ENCODE measurements at places on chromosomes 1 and 21. TPM values are rescaled to one million over a fixed set of nuclear protein-coding genes. Genes with fewer than 3 reads are reported as not detected.

GRCh38 chr1:68346188-68346808 is 103.5 kb downstream of the RPE65 start:
- DNase-seq: peak; percentile 6

GRCh38 chr1:109895720-109896504 is 14.7 kb upstream of the CSF1 start:
- peak; percentile 21 for DNase-seq

The FALEC gene
- total RNA-seq: not detected

DNA sequence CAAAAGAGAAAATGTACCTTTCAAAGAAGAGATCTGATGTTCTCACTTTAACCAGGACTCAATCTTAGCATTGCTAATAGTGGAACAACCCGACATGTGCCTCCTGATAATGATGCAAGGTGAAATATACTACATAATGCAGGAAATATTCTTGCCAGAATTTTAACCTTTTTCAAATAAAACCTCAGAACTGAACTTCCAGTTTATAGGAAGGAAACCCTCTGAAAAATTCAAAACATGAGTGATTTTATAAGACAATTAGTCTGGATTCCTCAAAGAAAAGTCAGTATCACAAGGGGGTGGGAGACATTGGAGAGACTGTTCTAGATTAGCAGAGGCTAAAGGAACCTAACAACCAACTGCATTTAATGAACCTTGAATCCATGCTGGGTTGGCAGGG is 18.1 kb downstream of the AHCYL1 start:
- no peak for DNase-seq

- no peak for DNase-seq
These were observed 58.6 kb downstream of the IL23R start for GRCh38 chr1:67224856-67225255.

The RNU1-4 gene
- total RNA-seq: not detected

The ADGRL4 gene
- total RNA-seq: not detected

GRCh38 chr1:158099185-158099584 is 81.5 kb upstream of the CD1D start:
- no peak for DNase-seq

The RNF115 gene
- total RNA-seq: 13.1 TPM

The INKA2 gene
- not detected for total RNA-seq

- DNase-seq: no peak
These were observed 74.4 kb downstream of the HMCN1 start for GRCh38 chr1:185808631-185809030.

DNA sequence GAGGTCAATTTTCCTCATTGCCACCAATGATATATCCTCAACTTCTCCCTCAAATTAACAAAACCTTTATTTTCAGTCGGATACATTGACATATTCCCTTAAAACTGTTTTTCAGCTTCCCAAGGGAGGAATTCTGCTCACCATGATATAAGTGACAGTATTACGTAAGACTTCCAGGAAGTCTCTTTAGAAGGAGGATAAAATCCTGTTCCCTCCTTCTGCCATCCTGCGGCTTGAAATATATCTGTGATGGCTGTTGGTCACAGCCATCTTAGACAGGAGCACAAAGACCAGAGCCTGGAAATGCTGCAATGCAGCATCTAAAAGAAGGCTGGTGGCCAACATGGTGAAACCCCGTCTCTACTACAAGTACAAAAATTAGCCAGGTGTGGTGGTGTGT is 270.4 kb downstream of the GPATCH2 start:
- DNase-seq: no peak

DNA sequence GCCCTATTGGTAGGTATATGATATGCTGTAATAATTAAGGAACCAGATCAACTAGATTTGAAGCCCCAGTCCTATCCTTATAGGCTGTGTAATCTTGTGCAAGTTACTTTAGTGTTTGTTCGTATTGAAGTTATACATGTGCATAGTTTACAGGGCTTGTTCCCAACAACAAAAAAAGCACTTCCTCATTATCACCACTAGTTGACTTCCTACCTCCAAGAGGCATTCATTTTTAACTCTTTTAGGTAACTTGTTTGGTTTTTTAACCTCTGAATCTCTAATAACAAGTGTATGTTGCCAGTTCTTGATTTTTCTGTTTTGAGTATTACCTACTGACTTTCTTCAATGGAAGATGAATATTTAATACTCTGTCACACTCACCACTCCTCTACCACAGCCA is 71.9 kb downstream of the ST3GAL3 start:
- DNase-seq: no peak

DNA sequence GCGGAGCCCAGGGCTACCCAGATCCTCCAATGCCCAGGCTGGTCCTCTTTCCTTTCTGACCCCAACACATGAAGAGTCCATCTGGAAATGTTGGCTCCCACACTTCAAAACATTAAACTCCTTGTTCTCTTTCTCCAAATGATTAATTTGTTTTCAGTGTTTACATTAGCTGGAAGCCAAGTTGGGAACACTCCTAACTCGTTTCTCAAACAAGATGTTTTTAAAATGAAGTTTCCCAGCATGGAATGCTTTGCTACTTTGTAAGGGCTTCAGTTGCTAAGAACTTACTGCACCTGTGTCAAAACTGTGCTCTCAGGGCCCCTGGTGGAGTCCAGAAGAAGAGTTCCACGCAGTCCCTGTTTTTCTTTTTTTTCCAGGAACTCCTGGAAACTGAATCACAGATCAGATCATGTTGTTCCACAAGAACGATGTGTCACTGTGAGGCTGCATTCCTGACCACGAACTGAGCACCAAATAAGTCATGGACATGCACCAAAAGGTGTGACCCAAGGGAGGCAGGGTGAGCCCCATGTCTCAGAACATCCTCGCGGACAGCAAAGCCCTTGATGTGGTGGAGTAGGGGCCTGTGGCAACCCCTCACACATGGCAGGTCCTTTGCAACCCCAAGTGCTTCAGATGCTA is 257.3 kb downstream of the KCNJ6 start:
- peak; percentile 96 for DNase-seq

The NOS1AP gene
- total RNA-seq: not detected

- DNase-seq: no peak
These were observed 106.7 kb upstream of the SLC5A9 start for GRCh38 chr1:48115835-48116234.

The BTG2 gene
- total RNA-seq: 16.1 TPM

DNA sequence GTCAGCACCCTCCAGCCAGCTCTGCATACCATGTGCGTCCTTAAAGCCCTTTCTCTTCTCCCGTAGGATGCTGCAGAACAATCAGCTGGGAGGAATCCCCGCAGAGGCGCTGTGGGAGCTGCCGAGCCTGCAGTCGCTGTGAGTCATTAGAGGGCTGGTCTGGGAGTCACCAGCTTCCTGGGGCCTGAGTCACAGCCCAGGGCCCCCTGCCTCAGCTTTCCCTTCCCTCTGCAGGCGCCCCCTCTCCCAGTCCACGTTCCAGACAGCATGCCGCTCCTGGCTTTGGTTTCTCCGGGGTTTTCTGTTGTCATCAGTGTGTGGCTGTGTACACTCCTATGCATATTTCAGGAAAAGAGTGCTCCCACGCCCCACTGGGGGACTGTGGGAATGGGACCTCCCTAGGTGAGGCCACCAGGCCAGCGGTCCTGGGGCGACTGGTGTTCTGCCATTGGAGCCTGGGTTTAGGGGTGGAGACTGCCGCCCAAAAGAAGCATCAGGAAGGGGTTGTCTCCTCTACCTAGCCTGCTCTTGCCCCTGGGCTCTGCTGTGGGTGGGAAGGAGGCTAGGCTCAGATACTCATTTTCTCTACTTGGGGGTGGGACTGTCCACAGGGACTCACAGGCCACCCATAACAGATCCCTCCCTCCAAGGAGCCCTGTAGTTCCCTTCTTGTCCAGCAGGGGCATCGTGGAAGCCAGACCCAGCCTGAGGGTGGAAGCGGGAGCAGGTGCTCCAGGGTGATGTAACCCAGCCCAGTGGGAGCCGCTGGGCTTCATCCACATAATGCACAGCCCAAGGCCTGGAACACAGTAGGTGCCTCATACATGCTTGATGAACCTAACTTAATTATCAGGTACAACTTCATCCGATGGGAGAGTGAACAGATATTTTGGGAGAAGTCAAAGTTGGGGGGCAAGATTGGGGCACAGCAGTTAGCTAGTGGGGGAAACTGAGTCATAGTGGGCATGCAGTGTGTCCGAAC is 42.5 kb downstream of the LGR6 start:
- peak; percentile 91 for DNase-seq

DNA sequence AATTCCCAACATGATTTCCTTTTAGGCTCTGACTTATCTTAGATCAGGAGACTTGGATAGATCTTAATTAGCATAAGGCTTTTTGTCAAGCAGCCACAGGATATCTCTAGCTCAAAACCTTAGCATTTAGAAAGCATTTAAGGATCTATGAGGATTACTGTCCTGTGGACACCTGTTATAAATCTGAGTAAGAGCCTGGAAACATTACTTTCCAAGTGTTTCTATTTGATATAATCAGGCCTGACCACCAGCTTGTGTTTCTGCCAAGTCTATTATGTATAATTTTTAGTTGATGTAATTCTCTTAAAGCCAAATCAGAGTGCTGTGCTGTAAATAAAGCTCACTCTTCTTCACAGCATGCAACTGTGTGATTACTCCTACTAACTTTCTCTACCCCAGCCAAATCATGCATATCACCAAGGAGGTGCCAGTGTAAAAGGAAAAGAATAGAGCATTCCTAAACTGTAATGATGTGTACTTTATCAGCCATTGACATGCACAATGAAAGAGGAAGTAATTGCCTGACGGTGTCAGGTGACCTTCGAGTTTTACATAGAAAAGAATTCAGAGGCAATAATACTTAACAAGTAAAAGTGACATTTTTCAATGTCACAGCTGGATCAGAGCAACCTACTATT is 309.9 kb upstream of the PRMT6 start:
- peak; percentile 20 for DNase-seq

The DESI2 gene
- total RNA-seq: 43.2 TPM

The TEX38 gene
- not detected for total RNA-seq

GRCh38 chr1:30679976-30680305 is 43.4 kb downstream of the MATN1 start:
- no peak for DNase-seq

DNA sequence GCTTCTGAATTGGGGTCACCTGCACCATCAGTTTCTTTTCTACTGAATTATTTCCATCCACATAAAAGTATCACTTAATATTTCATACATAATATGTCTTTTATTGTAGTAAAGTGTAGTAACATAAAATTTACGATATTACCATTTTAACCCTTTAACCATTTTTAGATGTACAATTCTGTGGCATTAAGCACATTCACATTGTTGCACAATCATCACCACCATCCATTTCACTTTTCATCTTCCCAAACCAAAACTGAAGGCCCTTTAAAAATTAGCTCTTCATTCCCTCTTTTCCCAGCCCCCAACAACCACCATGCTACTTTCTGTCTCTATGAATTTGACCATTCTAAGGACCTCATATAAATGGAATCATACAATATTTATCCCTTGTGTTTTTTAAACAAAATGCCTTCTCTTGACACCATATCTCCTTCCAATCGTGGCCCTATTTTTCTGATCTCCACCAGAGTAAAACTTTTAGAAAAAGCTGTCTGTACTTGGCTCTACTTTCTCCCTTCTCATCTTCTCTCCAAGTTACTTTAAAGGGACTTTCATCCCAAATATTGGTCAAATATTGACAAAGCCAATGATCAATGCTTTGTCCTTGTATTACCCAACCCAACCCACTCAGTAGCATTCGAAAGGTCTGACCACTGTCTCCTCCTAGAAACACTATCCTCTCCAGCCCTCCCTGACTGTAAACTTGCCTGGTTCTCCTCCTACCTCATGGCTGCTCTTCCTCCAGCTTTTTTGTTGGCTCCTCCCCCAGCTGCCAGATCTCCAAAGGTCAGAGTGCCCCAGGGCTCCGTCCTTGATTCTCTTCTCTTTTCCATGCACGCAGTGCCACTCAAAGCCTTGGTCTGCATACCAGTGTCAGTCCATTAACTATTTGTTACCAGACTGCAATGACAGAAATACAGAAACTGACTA is 44.7 kb downstream of the SLC30A10 start:
- DNase-seq: no peak

GRCh38 chr1:9449110-9449627 is 90.1 kb upstream of the SLC25A33 start:
- DNase-seq: no peak

DNA sequence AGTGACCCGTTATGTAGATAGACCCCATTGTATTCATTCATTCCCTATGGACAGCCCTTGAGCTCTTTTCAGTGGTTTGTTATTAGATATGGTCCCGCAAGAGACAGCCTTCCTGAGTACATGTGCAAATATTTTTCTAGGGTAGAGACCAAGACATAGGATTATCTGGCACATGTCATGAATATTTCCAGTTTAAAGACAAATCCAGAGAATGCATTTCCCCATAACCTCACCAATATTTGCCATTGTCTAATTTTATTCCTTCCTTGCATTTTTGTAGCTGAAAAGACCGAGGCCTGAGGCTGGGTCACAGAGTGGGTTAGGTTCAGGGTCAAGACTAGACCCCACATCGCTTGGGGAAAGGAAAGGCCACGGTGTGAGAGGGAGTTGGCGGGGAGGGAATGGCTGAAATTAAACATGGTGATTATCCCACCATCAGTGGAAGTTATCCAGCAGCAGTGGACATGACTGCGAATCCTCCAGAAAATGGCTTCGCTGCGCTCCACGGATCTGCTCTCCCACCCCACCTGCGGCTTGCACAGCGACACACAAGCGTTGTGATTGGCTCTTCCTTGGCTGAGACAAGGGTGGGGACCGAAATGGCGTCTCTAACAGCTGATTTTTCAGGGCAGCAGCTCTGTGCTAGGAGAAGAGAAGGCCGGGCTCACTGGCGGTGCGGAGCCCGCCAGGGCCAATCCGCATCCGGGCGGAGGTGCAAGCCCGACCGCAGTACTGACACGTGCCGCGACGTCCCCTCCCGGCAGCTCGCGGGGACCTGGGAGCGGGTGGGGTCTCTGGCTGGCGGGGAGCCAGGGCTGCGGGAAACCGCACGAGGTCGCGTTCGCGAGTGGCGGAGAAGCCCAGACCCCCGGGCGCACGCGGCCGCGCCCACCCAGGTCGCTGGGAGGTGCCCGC is 16.1 kb upstream of the STMN1 start:
- peak; percentile 55 for DNase-seq

- DNase-seq: peak; percentile 89
These were observed 25.8 kb downstream of the DHCR24 start for GRCh38 chr1:54861070-54861761.

DNA sequence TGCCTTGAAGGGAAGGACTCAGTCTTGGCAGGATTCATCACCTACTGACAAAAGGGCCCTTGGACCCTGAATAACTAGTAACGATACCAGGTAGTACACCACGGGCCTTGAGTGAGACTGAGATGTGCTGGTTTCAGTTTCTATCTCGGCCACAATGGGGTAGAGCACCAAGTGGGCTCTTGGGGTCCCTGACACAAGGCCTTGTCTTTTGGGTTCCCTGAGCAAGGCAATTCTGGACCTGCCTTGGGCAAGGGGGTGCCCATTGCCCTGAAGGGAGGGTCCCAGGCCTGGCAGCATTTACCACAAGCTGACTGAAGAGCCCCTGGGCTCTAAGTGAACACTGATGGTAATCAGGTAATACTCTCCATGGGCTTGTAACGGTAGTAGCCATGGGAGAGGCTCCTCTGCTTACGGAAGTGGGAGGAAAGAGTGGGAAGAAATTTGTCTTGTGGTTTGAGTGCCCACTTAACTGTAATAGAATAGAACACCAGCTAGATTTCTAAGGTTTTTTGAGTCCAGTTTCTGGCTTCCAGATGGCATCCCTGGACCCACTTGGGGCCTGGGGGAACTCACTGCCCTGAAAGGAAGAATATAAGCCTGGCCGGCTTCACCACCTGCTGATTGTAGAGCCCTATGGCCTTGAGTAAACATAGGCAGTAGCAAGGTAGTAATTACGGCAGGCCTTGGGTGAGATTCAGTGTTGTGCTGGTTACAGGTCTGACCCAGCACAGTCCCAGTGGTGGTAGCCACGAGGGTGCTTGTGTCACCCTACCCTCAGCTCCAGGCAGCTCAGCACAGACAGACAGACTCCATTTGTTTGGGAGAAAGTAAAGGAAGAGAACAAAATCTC is 58.5 kb downstream of the WDR4 start:
- DNase-seq: no peak

Measured in Caki2 (cell line).